ENCODE measurements at places on chromosomes 16 and 17.

GRCh38 chr16:81526199-81526598 lies 81.6 kb downstream of the CMIP start:
- no peak for DNase-seq

- DNase-seq: no peak
Observed at GRCh38 chr16:75025761-75026160, 26.9 kb downstream of the ZNRF1 start.

DNA sequence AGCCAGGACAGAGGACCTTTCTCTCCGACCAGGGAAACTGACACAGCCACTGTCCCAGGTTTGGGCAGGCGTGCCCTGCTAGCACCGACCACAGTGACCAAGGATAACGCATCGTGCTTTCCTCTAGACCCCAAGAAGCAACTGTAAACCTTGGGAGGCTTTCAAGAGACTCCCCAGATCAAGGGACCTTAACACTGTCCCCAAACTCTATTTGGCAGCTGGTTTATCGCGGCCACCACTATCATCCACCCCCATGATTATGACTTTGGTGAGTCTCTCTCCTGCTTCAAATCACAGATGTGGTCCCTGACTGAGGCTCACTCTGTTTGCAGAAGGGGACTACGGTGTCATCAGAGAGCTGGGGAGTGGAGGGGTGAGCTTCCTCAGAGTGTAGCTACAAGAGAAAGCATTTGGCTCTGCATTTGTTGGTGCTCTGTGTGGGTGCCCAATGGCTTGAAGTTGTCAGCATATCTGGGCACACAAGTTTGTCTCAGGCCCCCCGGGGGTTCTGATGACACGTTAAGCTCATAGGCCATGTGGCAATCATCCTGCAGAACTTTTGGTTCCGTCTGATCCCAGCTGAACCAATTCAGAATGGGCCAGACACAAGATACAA lies 408.0 kb downstream of the SLC39A11 start:
- no peak for DNase-seq

GRCh38 chr17:66569572-66569971 lies 265.3 kb upstream of the CACNG5 start:
- DNase-seq: no peak

DNA sequence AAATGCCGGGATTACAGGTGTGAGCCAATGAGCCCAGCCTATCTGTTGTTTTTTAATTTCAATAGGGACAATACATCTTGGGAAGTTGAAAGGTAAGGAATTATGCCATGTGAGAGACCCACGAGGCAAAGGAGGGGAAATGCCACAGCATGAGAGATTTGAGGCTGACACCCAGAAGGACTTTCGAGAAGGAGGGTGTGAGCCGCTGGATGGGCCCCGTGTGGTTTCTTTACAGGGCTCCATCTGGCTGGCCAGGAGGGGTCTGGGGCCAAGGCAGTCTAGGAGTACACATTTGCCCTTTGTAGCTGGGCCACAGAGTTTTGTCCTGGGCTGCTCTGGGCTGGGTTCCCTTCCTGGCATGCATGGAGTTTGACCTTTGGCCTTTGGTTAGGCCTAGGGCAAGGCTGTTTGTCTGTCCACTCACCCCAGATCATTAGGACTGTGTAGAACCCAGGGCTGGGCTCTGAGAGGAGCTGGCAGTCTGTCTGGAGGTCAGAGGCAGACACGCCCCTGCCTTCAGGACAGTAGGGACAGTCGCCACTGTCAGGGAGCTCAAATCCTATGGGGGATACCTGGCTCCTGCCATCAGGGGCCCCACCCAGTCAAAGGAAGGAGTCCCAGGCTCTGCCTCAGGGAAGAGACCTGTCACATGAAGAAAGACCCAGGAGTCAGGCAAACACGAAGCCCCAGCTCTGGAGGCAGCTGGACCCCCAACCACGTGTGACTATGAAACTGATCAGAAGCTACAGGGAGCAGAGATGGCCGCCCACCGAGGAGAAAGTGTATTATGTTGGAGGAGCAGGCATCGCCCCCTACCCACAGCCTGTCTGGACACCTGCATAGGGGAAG lies 24.2 kb upstream of the NXPH3 start:
- DNase-seq: no peak

DNA sequence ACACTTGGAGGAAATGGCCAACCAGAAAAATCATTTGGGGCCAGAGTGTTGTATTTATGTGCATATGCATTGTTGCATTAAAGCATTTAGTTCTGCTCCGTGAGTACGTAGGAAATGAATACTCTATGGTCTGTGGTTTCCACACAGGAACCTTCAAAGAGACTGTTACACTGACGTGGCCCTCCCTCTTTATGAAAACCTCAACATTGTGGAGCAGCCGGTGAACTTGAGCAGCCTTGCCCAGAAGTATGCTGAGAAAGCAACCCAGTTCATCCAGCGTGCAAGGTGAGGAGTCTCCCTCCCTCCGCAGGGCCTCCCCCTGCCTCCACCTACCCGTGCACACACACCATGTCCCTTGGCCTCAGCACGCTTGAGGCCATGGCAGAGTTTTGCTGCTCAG lies 65.2 kb downstream of the ARSG start:
- no peak for DNase-seq

DNA sequence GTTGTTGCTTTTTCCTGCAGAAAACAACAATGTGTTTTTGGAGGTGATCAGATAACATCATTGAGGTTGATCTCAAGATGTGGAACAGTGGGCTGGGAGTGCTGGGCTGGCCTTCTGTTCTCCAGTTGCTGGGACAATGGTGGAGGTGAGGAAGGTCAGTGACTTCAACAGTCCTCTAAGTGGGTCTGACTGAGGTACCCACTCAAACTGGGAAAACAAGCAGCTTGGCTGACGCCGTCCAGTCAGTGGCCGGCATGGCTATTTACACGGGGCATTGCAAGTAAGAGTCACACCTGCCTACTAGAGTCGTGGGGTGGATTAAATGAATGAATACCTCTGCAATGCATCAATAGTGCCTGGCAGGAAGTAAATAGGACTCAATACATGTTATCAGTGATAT lies 386.7 kb upstream of the ZFHX3 start:
- DNase-seq: no peak

DNA sequence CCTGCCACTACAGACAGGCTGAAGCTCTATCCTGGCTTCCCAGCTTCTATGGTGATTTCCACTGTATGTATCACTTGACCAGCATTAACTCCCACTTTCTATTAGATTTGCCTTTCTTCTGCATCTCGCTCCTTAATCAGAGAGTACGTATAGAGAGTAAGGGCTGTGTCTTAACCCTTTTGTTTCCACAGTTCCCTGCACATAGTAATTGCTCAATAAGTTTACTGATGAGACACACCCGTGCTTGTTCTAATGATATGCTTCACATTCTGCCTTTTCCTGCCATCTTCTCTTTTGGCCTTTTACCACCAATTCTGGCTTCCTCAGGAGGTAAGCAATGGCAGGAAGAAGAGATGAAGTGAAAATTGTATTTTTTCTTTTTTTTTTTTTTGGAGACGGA lies 20.6 kb upstream of the USP36 start:
- DNase-seq: no peak

GRCh38 chr17:7588553-7589203 lies 1.2 kb downstream of the SOX15 start:
- no peak for DNase-seq

DNA sequence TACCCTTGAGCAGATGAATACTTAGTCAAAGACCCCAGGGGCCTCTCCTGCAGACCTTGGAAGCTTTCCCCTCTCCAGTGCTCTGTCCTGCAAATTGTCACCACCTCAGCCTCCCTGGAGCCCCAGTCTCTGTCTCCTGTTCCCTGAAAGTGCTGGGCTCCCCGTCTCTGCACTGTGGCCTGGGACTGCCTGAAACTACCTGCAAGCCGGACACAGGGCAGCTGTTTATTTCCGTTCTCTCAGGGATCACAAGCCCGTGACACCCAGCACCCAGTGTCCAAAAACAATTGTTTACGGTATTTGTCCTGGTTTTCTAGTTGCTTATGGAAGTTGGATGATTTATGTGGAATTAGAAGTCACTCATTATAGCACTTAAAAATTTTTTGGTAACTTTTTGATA lies 81.6 kb upstream of the CHMP6 start:
- DNase-seq: no peak

DNA sequence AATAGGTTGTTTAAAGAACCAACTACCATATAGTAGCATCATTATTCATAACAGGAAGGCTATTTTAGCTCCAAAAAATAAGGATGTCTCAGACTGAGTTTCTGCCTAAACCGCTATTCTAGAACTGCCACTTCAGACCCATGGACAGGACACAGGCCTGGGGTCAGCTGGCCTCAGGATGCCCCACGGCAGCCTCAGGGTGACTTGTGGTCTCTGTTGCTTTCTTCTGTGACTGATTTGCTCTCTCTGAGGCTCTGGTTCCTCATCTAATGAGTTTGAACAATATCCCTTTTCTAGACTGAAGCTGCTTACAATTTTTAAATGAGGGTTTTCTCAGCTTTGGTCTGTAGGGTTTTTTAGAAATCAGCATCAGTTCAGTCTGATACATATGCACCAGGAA lies 31.8 kb upstream of the IRF8 start:
- DNase-seq: no peak

- DNase-seq: no peak
Observed at GRCh38 chr16:85660843-85661739, 27.7 kb downstream of the GINS2 start.

DNA sequence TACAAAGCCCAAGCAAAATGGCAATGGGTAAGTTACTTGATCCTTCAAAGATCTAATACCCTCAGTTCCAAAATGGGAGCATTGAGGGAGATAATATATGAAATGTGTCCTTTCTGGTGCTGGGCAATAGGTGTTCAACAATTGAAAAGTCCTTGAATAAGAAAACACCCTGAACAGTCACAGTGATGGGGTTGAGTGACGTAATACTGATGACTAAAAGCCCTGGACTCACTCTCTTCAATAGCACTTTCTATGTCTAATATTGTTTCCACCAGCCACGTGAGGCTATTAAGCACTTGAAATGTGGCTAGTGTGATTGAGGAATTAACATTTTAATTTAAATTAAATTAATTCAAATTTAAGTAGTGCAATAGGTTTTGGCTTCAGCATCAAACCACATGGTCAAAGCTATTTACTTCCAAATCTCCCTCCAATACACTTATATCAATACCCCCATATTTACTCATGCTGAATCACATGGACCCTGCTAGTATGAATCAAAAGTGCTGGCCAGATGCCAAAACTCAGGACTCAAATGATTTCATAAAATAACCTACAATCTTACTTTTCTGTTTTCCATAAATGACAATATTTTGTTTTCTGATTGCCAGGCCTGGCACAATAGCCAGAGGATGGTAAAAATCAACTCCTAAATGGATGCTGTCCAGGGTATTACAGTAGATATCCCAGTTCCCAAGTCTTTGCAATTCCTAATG lies 516.2 kb downstream of the HAPSTR1 start:
- no peak for DNase-seq

GRCh38 chr16:68786685-68787418 lies 49.8 kb downstream of the CDH1 start:
- no peak for DNase-seq

DNA sequence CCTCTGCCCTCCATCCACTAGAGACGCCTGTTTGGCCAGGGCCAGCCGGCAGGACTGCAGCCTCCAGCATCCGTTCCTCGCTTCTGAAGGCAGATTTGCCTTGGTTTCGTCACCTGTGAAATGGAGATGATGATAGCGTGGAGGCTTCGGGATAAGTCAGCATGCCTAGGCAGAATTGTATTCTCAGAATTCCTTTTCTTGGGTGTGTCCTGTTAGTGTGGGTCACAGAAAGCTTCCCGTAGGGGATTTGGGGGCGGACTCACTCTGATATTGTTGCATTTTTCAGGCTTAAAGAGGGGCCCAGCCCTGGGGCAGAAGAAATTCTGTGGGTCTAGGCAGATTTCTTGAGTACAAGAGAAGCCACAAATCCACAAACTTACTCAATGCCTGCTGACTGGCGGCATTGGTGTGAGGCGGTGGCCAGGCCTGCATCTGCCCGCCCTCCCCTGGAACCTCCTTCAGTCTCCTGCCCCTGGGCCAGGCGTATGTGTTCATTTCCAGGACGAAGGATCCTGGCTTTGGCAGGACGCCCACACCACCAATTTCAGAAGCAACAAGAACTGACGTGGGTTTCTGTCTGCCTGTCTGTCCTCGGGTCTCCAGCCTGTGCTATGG lies 17.6 kb downstream of the CCDC42 start:
- DNase-seq: no peak

GRCh38 chr16:87531418-87531817 lies 38.6 kb upstream of the ZCCHC14 start:
- DNase-seq: no peak

DNA sequence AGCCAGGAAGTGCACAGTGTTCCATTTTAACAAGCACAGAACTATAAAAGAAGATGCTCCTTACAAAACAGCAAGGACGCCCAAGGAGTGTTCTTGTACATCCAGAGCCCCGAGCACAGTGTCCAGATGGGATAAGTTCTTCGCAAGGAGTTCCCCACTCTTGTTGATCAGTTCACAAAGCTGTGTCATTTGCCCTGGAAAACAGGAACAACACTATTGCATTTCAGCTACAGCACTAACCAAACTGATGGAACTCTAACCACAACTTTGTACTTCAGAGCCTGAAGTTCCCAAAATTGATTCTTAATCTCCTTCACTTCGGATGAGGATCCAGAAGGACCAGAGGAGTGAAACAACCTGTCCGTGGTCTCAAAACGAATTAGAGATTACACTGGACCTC lies 5.1 kb downstream of the COPS3 start:
- DNase-seq: no peak

GRCh38 chr16:50011707-50012106 lies 13.3 kb upstream of the CNEP1R1 start:
- DNase-seq: no peak

DNA sequence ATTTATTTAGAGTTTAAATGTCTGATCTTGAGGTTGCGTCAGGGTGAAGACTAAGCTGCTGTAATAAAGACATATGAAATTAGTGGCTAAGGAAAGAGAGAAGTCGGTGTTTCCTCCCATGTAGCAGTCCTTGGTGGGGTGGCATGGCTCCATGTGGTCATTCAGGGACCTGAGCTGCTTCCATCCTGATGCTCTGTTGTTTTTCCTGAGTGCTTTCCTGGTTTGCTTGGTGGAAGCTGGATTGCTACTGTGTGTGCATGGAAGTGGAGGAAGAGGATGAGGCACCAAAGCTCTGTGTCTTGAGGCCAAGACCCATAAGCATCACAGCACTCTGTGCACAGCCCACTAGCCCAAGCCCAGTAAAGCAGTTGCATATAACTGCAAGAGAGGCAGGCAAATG lies 241.8 kb upstream of the CACNG5 start:
- DNase-seq: no peak

Measured in iPS DF 6.9 (cell line).